ENCODE measurements at places on chromosomes 7 and 10. TPM values are rescaled to one million over a fixed set of nuclear protein-coding genes. Genes with fewer than 3 reads are reported as not detected.

The OR6V1 gene
- total RNA-seq, result not detected

The LRIT1 gene
- total RNA-seq, result not detected

The MMD2 gene
- not detected for total RNA-seq

The PTPRE gene
- 4.0 TPM for total RNA-seq

The C10orf62 gene
- not detected for total RNA-seq

The JCAD gene
- 8.7 TPM for total RNA-seq

The COL26A1 gene
- 0.33 TPM for total RNA-seq

The GATA3 gene
- 4.0 TPM for total RNA-seq

The FXYD4 gene
- not detected for total RNA-seq

The GALNT17 gene
- not detected for total RNA-seq

The EMX2 gene
- total RNA-seq, result not detected

The BLNK gene
- total RNA-seq, result not detected

The NPC1L1 gene
- 0.06 TPM for total RNA-seq

The GRM8 gene
- not detected for total RNA-seq

The SEC61A2 gene
- total RNA-seq, result 16.6 TPM

The SYT15 gene
- total RNA-seq, result 3.0 TPM

The LIPN gene
- total RNA-seq, result not detected

The ADO gene
- 22.8 TPM for total RNA-seq

The ASB15 gene
- total RNA-seq, result not detected

The EPO gene
- not detected for total RNA-seq

The C10orf67 gene
- 0.11 TPM for total RNA-seq

The CALML5 gene
- not detected for total RNA-seq

The CRHR2 gene
- total RNA-seq, result not detected

The ECHDC3 gene
- total RNA-seq, result 9.4 TPM

The PRKAR1B gene
- total RNA-seq, result 26.2 TPM

The PHYHIPL gene
- total RNA-seq, result 0.38 TPM

The TAC1 gene
- total RNA-seq, result not detected

The NXPH1 gene
- not detected for total RNA-seq

The AQP1 gene
- total RNA-seq, result 0.37 TPM

The LRGUK gene
- total RNA-seq, result 0.35 TPM

The CCL24 gene
- total RNA-seq, result not detected

The ZNF273 gene
- total RNA-seq, result 2.8 TPM

The DDX50 gene
- total RNA-seq, result 33.4 TPM

The DYDC1 gene
- total RNA-seq, result not detected

The MXI1 gene
- 7.0 TPM for total RNA-seq

The TRAPPC14 gene
- total RNA-seq, result 8.7 TPM

The CPXM2 gene
- not detected for total RNA-seq

The IDI2 gene
- not detected for total RNA-seq

Data from A549 treated with RU486 at 1 μM for 4 hours (cell line).